Spinal cord (tissue), 10 donors: ENCODE measurements at places on chromosomes 16 and 17.

- no peak for DNase-seq
Measured at GRCh38 chr16:84121007-84121406, 4.3 kb upstream of the MBTPS1 start.

GRCh38 chr16:35425270-35425669 lies 1965.9 kb downstream of the TP53TG3F start:
- no peak for DNase-seq

GRCh38 chr17:17351356-17351891 lies 48.3 kb downstream of the NT5M start:
- DNase-seq, result no peak

- DNase-seq, result no peak
Measured at GRCh38 chr17:48609033-48609432, 1.8 kb downstream of the HOXB7 start.

DNA sequence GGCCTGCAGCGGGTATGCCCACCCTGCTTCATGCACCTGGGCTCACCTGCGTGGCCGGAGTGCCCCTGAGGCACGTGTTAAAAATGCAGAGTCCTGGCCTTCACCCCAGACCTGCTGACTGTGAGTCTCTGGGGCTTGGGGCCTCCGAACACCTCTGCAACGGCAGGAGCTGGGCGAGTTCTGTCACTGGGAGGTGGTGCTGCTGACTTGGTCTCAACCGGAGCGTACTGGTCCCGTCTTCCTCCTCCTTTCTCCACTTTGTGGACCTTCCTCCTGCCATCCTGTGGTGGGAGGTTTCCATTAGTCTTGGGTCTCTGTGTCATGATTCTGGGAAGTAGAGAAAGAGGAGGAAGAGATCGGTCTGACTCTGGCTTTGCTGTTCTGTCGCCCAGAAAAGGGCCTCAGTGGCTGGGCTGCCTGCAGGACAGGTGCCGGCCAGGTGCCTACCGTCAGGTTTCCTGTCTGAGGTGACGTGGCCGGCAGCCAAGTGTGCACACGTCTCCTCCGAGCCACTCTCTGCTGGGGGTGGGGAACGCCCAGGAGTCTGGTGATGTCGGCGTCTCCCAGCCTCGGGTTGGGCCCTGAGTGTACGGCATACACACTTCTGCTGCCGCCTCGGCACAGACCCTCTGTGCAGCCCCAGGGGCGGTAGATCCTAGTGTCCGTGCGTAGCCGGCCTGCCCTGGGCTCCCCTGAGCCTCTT lies 6.9 kb downstream of the TSC2 start:
- no peak for DNase-seq

- DNase-seq, result no peak
Measured at GRCh38 chr17:56661906-56662305, 68.4 kb downstream of the NOG start.

GRCh38 chr17:79622122-79622601 lies 11.3 kb upstream of the RBFOX3 start:
- no peak for DNase-seq

DNA sequence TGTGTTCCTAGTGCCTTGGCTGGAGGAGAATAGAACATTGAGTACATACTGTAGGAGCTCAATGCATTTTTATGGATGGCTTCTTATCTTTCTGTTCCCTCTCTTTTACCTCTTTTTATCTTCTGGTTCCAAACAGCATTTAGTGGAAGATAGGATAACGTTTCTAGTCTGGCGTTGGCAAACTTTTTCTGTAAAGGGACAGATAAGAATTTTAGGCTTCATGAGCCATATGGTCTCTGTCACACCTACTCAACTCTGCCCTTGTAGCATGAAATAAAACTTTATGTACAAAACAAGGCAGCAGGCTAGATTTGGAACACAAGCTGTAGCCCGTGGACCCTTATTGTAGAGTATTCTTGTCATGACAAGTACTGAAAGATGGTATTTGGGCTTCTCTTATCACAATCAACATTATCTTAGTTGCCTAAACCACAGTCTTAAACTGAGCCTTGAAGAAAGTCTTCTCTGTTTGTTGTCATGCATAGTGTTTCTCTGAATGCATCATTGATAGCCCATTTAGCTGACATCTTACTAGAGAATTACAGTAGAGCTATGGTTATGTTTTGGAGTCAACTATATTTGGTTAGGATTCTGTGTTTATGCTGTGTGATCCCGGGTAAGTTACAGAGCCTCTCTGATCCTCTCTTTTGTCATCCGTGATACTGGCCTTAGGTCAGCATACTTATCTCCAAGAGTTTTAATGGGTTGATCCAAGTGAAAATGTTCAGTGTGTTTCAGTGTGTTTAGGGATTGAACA lies 80.2 kb downstream of the HS3ST4 start:
- no peak for DNase-seq

DNA sequence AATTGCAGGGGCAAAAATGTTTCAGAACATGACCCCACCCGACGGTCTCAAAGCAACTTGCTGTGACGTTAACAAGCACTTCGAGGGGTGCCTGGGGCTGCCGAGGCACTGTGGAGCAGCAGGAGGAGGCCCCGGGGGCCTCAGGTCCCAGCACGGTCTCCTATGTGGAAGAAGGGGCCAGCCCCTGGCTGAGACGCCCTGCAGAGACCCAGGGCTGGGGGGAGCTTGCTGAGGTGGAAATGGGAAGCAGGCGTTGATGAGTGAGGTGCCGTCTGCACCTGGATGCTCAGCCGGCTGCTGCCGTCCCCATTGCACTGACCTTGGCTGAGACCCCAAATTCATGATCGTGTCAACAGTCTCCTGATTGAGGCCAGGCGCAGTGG lies 46.5 kb downstream of the NT5M start:
- no peak for DNase-seq

- no peak for DNase-seq
Measured at GRCh38 chr17:30924341-30924740, 2.6 kb downstream of the ADAP2 start.

DNA sequence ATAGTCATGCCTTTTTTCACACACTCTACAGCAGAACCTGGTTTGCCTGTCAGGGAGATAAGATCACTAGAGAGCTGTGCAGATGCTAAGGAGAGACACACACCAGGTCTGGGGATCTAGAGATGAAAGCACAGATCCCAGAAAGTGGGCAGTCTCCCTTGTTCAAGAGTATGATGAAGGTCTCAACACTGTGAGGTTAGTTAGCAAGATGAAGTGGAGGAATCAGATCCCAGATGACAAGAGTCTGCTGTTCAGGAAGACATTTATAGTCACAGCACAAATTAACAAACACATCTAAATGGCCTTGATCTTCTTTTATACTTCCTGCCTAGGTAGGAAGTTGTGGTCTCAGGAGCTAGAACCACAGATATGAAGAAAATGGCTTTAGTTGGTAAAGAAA lies 23.4 kb upstream of the SKAP1 start:
- no peak for DNase-seq

- DNase-seq, result no peak
Measured at GRCh38 chr17:49342575-49342936, 19.5 kb downstream of the ZNF652 start.

- no peak for DNase-seq
Measured at GRCh38 chr16:10945065-10945787, 862 bp downstream of the CLEC16A start.

- no peak for DNase-seq
Measured at GRCh38 chr17:142876-143784, 5.8 kb downstream of the SCGB1C2 start.

DNA sequence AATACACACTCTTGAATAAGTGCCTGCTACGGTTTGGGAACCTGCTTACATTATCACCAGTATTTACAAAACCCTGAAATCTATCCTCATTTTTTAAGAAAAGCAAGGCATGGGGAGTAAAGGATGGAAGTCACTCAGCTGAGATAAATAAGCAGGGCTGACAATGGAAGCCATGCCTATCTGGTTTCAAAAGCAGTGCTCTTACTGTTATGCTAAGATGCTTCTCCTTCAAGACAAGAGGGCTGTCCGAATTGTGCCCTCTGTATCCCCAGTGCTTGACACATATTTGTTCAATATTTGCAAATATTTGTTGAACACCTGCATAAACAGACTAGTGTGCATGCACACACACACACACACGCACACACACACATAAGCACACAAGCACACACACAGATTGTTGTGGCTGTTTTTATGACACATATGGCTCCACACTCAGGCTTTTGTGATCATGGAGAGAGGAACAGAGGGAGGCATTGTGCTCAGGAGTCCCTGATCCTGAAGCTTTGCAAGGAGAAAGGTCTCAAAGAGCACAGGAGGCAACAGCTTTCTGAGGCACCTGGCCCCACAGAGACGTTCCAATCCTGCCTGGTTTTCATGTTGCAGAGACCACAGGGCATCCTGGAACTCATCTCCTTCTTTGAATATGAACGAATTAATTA lies 401.6 kb upstream of the CDH11 start:
- DNase-seq, result no peak

- no peak for DNase-seq
Measured at GRCh38 chr17:81931189-81931556, 3.6 kb upstream of the MAFG start.

DNA sequence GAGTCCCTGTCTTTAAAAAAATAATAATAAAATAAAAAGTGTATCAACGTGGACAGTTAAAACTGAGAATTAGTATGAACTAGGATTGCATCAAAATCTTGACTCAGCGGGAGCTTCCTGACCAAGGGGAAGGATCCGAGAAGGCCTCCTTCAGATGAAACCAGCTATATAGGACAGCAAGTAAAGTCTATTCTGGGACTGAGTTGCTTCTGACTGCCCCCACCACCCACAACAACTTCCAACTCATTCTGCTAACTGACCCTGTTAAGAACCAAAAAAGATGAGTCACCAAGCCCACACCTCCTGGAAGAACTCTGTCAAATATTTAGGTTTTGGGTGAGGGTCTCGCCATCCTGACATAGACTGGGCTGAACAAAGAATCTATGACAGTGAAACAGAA lies 24.9 kb downstream of the MPP3 start:
- no peak for DNase-seq

DNA sequence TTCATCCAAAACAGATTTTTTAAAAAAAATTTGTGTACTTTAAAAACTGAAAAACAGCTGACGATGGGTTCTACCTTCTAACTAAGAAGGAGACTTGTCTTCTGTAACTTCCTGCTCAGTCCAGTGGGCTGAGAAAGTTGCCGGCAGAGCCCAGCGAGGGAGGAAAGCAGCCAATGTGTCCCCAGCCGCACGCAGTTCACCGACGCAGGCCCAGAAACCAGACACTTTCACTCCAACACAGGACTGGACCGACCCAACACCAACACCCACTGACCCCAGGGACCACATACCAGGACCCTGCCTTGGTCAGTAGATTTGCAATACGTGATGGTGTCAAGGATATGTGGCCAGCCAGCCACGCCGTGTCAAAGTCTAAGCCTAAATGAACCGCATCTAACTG lies 25.6 kb downstream of the TRAP1 start:
- DNase-seq, result no peak

GRCh38 chr16:19295393-19295792 lies 9.9 kb downstream of the CLEC19A start:
- no peak for DNase-seq

- no peak for DNase-seq
Measured at GRCh38 chr17:49362723-49363117, 670 bp upstream of the ZNF652 start.

GRCh38 chr17:46036491-46036890 lies 37.4 kb downstream of the STH start:
- DNase-seq, result no peak

- DNase-seq, result no peak
Measured at GRCh38 chr16:79182616-79183015, 417.9 kb downstream of the MAF start.

GRCh38 chr17:42518755-42519545 lies 17.1 kb upstream of the NAGLU start:
- DNase-seq, result peak; percentile 33

- no peak for DNase-seq
Measured at GRCh38 chr16:67304020-67304419, 22.5 kb downstream of the KCTD19 start.
